ENCODE measurements at places on chromosomes 11 and 22.

- DNase-seq = no peak
Observed at GRCh38 chr11:113103932-113104690, 142.9 kb downstream of the NCAM1 start.

DNA sequence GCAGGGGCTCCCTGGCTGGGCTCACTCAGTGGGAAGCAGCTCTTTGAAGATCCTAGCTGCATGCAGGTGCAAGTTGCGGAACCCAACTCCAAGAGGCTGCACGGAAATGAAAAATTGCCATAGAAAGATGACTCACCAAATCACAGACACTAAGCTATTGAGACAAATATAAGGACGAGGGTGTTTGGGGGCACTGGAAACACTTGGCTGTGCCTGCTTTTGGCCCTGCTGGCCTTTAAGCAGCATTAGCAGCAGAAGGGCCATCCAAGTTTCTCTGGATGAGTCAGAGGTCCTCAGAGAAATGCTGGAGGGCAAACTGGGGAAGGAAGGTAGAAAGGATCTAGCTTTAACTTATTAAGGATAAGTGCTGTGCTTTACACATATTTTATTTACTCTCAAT, 282.3 kb downstream of the KIRREL3 start:
- DNase-seq = no peak

GRCh38 chr11:68749229-68750123, 1.8 kb downstream of the TESMIN start:
- no peak for DNase-seq

- no peak for DNase-seq
Observed at GRCh38 chr11:130651066-130651855, 202.8 kb downstream of the ADAMTS15 start.

- DNase-seq = no peak
Observed at GRCh38 chr11:115506954-115507675, 2.9 kb upstream of the CADM1 start.

DNA sequence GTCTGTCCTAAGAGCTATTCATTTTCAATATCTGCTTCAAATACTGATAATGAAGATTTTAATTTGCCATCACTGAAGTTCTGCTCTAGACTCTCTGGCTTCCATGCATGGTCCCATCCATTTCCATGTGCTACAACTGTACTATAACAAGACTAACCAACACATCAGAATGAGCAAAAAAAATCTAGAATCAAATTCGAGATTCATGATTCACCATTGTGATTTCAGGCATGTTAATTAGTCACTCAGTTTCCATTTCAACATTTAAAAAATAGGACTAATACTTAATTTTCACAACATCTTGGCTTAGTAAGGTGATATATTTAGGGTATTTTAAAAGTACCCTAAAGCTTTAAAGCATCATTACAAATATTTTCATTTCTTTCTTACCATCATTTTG, 22.8 kb downstream of the PICALM start:
- DNase-seq = no peak

DNA sequence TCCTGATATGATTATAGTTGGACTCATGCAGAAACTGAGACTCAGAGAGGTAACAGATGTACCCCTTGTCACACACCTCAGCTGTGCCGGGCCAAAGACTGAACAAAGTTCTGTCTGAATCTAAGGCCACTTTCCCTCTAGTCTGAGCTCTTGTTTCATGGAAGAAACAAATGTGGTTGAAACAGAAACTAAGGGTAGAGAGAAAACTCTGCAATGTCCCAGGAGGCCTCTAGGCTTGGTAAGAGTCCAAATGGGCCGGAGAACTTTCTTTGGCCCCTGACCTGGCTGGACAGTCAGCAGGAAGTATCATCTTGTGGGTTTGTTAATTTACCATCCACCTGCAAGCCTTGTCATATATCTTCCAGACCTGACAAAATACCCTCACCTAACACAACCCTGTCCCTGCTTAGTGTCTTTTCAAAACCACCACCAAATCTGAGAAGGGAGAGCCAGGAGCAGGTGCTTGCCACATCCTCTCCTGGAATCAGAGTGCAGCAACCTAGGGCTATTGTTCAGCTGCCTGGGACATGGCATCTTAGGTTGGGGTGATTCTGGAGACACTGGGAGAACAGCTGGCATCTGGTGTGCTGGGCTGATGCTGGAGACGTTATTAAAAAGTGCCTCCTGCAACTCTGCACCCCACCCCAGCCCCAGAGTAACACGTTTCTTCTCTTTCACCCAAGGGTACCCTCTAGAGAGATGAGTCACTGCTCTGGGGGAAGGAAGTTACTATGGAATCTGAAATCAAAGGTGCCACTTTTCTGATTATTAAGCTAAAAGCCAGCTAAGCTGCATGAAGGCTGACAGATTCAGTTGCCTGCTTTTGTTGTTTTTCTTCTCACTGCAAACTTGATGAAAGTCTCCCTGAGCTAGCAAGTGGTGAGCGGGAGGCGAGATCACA, 126.3 kb upstream of the TIMP3 start:
- DNase-seq = no peak

GRCh38 chr22:49042877-49043859, 784.5 kb downstream of the BRD1 start:
- no peak for DNase-seq

DNA sequence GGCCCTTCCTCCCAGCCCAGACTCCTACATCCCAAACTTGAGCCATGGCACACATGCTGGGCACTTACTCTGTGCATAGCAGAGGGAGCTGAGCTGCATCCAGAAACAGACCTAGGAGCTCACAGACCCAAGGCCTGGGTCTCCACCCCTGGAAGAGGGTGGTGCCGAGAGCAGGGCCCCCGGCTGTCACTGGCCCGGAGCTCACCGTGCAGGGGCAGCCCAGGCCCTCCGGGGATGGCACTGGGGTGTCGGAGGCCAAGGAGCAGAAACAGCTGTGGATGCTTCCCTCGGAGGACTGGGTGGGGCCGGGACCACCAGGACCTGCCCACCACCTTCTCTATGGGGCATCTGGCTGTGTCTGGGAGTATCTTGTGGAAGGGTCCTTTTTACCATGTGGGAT, 4.3 kb upstream of the APOBEC3A start:
- DNase-seq = no peak

- no peak for DNase-seq
Observed at GRCh38 chr11:94325681-94326080, 21.3 kb downstream of the IZUMO1R start.

DNA sequence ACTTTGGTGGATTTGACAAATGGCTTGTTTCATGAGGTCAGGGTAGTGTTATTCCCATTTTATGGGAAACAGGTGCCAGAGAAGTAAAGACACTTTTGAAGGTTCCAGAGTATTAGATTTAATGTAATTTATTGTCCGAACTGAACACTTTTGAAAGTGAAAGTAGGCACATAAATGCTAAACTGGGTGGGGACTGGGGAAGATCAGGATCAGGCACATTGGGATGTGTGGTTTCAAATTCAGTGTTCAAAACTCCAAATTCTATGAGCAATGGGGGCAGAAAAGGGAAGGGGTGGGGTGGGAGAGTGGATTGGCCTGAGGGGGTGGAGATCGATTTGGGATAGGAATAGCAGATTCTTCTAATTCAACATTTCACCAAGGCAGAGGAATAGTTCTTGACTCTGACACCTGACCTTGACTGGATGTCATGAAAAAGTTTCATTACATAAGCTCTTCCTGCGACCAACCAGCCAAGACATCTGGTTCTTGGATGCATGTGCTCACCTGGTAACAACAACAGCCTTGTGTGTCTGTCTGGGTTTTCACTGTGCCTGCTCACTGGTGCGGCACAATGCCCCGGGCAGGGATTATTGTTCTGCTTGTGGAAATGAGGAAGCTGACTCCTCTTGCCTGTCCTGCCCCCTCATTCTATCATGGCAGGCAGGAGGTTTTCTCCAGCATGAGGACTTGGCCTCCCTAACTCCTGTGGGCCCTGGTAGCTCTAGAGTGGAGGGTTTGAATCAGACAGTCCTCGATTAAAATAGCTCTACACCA, 10.8 kb downstream of the PPFIBP2 start:
- no peak for DNase-seq

GRCh38 chr11:96307776-96308140, 35.2 kb downstream of the MAML2 start:
- DNase-seq = no peak

- DNase-seq = no peak
Observed at GRCh38 chr11:108213784-108214183, 8.7 kb downstream of the NPAT start.

DNA sequence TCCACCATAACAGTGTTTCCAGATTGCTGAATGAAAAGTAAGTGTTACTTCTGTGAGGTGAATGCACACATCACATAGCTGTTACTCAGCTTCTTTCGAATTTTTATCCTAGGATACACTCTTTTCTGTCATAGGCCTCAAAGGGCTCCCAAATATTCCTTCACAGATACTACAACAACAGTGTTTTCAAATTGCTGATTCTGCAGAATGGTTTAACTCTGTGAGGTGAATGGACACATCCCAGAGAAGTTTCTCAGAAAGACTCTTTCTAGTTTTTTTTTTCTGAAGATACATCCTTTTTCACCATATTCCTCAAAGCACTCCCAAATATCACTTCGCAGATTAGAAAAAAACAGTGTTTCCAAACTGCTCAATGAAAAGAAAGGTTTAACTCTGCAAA, 221.1 kb downstream of the OR4A5 start:
- no peak for DNase-seq

GRCh38 chr11:73266646-73267020, 5.5 kb upstream of the P2RY6 start:
- DNase-seq = no peak

GRCh38 chr11:108617055-108617454, 23.5 kb upstream of the EXPH5 start:
- no peak for DNase-seq

DNA sequence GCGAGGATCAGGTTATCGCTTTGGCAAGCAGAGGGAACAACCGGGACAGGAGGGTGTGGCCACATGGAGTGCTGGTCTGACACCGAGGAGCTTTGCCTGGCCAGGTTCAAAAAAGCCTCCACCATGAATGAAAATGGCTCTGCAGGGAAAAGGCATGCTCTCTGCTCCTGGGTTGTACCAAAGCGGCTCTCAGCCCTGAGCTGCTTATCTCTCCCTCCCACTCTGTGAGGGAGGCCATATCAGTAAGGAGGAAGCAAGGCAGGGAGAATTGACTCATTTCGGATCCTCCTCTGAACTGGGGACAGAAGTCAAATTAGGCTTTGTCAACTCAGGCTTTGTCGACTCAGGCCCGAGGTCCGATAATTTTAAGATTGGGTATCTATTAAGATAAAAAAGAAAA, 82.9 kb upstream of the CRTAM start:
- DNase-seq = no peak

GRCh38 chr22:30004101-30004500, 76.2 kb upstream of the HORMAD2 start:
- no peak for DNase-seq

DNA sequence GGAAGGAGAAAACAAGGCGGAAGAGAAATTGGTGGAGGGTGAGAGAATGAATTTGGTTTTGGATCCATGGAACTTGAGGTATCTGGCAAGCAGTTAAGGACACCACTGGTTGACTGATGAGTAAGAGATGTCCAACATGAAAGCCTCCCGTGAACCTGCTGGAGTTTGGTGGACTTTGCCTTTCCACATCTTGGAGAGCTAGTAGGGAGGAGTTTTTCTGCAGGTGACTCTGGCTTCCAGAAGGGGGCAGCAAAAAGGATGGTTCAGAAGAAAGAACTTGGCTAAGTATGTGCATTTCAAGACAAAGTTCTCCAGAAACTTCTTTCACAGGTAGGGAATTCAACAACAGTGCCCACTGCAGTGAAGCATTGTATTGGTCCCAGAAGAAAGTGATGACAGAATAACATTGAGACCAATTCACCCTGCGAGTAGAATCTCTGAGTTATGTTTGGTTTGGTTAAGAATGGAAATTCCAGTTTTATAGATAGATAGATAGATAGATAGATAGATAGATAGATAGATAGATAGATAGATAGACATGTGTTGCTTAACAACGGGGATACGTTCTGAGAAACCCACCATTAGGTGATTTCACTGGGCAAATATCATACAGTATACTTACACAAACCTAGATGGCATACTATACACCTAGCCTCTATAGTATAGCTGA, 28.5 kb downstream of the DCDC1 start:
- no peak for DNase-seq

- no peak for DNase-seq
Observed at GRCh38 chr22:45155050-45155840, 8.5 kb upstream of the NUP50 start.

GRCh38 chr11:47003180-47003877, 66.8 kb downstream of the CSTPP1 start:
- DNase-seq = no peak

- no peak for DNase-seq
Observed at GRCh38 chr11:47786373-47786772, 19.2 kb upstream of the FNBP4 start.

- DNase-seq = peak; percentile 53
Observed at GRCh38 chr22:27718186-27719035, 83.1 kb downstream of the MN1 start.

GRCh38 chr11:60563553-60564235, 48.5 kb downstream of the MS4A13 start:
- no peak for DNase-seq

GRCh38 chr22:25765016-25765367, 23.0 kb downstream of the MYO18B start:
- DNase-seq = no peak

GRCh38 chr11:11082646-11083045, 224.8 kb upstream of the ZBED5 start:
- DNase-seq = no peak

GRCh38 chr11:3955299-3955665, 99.8 kb downstream of the STIM1 start:
- DNase-seq = no peak

DNA sequence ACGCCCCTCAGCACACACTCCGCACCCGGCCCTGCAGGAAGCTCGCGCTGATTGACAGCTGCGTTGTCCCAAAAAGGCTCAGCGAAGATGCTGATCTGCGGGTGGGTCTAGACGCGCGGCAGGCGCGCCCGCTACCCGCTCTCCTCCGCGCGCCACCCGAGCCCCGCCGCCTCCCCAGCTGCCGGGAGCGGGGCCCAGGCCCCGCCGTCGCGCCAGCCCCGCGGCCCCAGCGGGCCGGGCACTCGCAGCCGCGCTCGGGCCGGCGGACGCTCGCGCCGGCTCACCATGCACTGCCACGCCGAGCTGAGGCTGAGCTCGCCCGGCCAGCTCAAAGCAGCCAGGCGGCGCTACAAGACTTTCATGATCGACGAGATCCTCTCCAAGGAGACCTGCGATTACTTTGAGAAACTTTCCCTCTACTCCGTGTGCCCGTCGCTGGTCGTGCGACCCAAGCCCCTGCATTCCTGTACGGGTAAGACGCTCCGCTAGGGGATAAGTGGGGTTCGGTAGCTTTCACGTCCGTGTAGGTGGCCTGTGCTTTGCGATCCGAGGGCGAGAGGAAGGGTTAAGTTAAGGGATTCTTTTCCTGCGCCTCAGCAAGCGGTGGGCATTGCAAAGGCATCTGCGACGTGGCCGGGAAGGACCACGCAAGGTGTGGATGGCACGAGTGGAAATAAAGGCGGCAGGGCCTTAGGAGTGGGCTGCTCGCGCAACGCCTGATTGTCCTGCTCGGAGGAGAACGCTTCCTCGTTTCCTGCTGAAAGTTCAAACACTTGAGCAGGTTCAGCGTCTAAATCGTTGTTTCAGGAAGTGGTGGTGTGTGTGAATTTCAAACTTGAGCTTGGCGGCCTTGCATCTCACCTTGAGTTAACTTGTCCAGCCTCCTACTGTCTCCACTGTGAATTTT, at the start of gene BARX2:
Gene BARX2 (plus strand): TSS at position 98 of the 907 bp plus-strand sequence. CDS start 188 bp downstream, at position 286.
- no peak for DNase-seq

GRCh38 chr11:44600839-44601383, 35.4 kb downstream of the CD82 start:
- DNase-seq = no peak

All from nucleus accumbens (tissue), 56 donors.